ENCODE measurements at places on chromosomes 12 and 14. TPM values are rescaled to one million over a fixed set of nuclear protein-coding genes. Genes with fewer than 3 reads are reported as not detected.

ASIC1 gene
- total RNA-seq: 20.7 TPM

FGF23 gene
- not detected for total RNA-seq

SNW1 gene
- 41.8 TPM for total RNA-seq

VDR gene
- total RNA-seq: 10.4 TPM

TMEM119 gene
- 21.3 TPM for total RNA-seq

NINJ2 gene
- total RNA-seq: not detected

BEST3 gene
- not detected for total RNA-seq

RILPL1 gene
- 14.2 TPM for total RNA-seq

TEX22 gene
- total RNA-seq: 0.44 TPM

ERBB3 gene
- total RNA-seq: 0.39 TPM

ZDHHC22 gene
- total RNA-seq: not detected

PRH2 gene
- not detected for total RNA-seq

CARMIL3 gene
- total RNA-seq: not detected

TAS2R46 gene
- total RNA-seq: not detected

PRICKLE1 gene
- 12.3 TPM for total RNA-seq

TMBIM6 gene
- total RNA-seq: 288 TPM

GDF3 gene
- total RNA-seq: not detected

GYS2 gene
- not detected for total RNA-seq

NPAS3 gene
- total RNA-seq: 0.10 TPM

RGS6 gene
- not detected for total RNA-seq

RILPL2 gene
- 4.2 TPM for total RNA-seq

C12orf75 gene
- 1.8 TPM for total RNA-seq

SERPINA5 gene
- 0.44 TPM for total RNA-seq

SLC38A4 gene
- total RNA-seq: 0.12 TPM

OR6S1 gene
- total RNA-seq: not detected

B4GALNT3 gene
- total RNA-seq: not detected

PPP1R1A gene
- total RNA-seq: 0.54 TPM

SYCP3 gene
- not detected for total RNA-seq

TC2N gene
- 3.6 TPM for total RNA-seq

COCH gene
- total RNA-seq: 0.20 TPM

SERPINA9 gene
- not detected for total RNA-seq

RNASE2 gene
- not detected for total RNA-seq

BBOF1 gene
- total RNA-seq: 5.8 TPM

NPFF gene
- total RNA-seq: not detected

SLC39A2 gene
- not detected for total RNA-seq

ACRBP gene
- total RNA-seq: 0.31 TPM

HOXC13 gene
- total RNA-seq: not detected

OAS1 gene
- 4.2 TPM for total RNA-seq

NGB gene
- not detected for total RNA-seq

PIWIL1 gene
- not detected for total RNA-seq

LIN7A gene
- 14.1 TPM for total RNA-seq

ACOT2 gene
- 63.7 TPM for total RNA-seq

All from cardiac ventricle fibroblast (primary cell).